ENCODE measurements at places on chromosomes 7 and 10. TPM values are rescaled to one million over a fixed set of nuclear protein-coding genes. Genes with fewer than 3 reads are reported as not detected.

Gene PPP1R3C
- total RNA-seq: 0.72 TPM

Gene WBP1L
- total RNA-seq: 39.2 TPM

Gene GJD4
- under 0.01 TPM for total RNA-seq

Gene CHN2
- total RNA-seq: under 0.01 TPM

Gene TLX1
- not detected for total RNA-seq

Gene FGFR2
- 0.09 TPM for total RNA-seq

Gene ARL5B
- 16.4 TPM for total RNA-seq

Gene SEMA3A
- total RNA-seq: 47.7 TPM

Gene TMEM139
- total RNA-seq: not detected

Gene LEP
- under 0.01 TPM for total RNA-seq

Gene ACTR1A
- total RNA-seq: 148 TPM

Gene SPDYE9
- not detected for total RNA-seq

Gene FZD8
- 33.4 TPM for total RNA-seq

Gene SCD
- total RNA-seq: 35.4 TPM

Gene C10orf105
- not detected for total RNA-seq

Gene ZMIZ1
- 5.7 TPM for total RNA-seq

Gene SPDYE16
- total RNA-seq: not detected

Gene CRHR2
- not detected for total RNA-seq

Gene CALHM1
- total RNA-seq: not detected

Gene GOLGA7B
- total RNA-seq: under 0.01 TPM

Gene SEMA3C
- total RNA-seq: 22.5 TPM

Gene HPSE2
- not detected for total RNA-seq

Gene ZNF107
- total RNA-seq: 1.8 TPM

Gene CRYGN
- total RNA-seq: not detected

Gene PKD2L1
- total RNA-seq: not detected

Gene MMP21
- under 0.01 TPM for total RNA-seq

Gene SPOCK2
- 0.28 TPM for total RNA-seq

Gene NYAP1
- total RNA-seq: 2.2 TPM

Gene MYOF
- total RNA-seq: 257 TPM

Gene HABP2
- total RNA-seq: not detected

Gene TEX36
- not detected for total RNA-seq

Gene SYNPO2L
- total RNA-seq: not detected

Gene SFTPA1
- not detected for total RNA-seq

Gene METTL27
- 0.09 TPM for total RNA-seq

Gene FAM171A1
- 35.8 TPM for total RNA-seq

Gene LRRC18
- not detected for total RNA-seq

Gene TET1
- 0.56 TPM for total RNA-seq

Gene CASTOR2
- total RNA-seq: 7.2 TPM

Gene CD36
- 1.5 TPM for total RNA-seq

Gene ARHGEF35
- total RNA-seq: 0.56 TPM

Gene ST7
- 17.6 TPM for total RNA-seq

Gene ZNF789
- 7.0 TPM for total RNA-seq

Gene CPED1
- total RNA-seq: 0.27 TPM

Gene CCDC172
- total RNA-seq: not detected

Gene HTR5A
- not detected for total RNA-seq

Gene BICC1
- total RNA-seq: 0.45 TPM

Gene CNTNAP2
- 0.18 TPM for total RNA-seq

Gene MTERF1
- total RNA-seq: 7.7 TPM

Gene FAM237B
- not detected for total RNA-seq

Gene DEPP1
- 237 TPM for total RNA-seq

Data from endothelial cell of coronary artery (primary cell).